ENCODE measurements at places on chromosomes 11 and 22. TPM values are rescaled to one million over a fixed set of nuclear protein-coding genes. Genes with fewer than 3 reads are reported as not detected.

- peak; percentile 34 for DNase-seq
These were observed 599 bp downstream of the NPTXR start for GRCh38 chr22:38843201-38843656.

DNA sequence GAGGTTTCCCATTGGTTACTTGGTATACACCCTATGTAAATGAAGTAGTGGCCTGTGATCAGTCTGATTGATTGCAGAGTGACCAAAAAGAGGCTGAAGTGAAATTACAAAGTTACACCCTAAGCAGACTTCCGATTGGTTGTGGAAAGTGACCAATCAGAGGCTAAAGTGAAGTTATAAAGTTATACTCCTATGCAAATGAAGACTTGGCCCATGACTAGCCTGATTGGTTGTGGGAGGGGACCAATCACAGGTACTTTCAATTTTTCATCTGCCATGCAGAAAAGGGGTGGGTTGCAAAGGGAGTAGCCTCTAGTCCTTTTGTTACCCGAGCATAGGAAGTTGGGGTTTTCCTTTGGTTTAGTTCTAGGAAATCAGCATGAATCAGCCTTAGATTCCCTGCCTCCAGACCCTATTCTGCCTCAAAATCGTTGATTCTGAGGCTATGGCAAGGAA is 18.1 kb upstream of the CSTF3 start:
- DNase-seq = no peak

GRCh38 chr11:85766721-85767161 is 44.2 kb downstream of the SYTL2 start:
- no peak for DNase-seq

GRCh38 chr11:72236083-72236697 is 7.8 kb downstream of the PHOX2A start:
- DNase-seq = no peak

DNA sequence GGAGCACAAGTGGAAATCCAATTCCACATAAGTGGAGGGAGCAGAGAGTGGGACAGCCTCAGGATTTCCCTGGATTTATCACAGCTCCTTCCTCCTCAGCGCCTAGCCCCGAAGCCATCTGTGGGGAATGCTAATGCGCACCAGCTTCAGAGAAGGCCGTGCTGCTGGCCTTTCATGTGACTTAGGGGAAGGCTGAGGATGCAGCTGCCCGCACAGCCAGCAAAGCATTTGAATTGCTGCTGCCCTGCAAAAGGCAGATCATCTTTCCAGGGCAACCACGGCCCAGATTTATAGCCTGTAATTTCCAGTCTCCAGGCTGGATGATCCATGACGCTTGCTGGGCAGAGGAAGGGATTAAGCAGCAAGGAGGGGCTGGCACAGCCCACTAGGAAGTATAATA is 29.9 kb downstream of the SYN3 start:
- DNase-seq = no peak

- DNase-seq = no peak
These were observed 8.4 kb upstream of the CTR9 start for GRCh38 chr11:10742460-10743208.

GRCh38 chr11:74070723-74071492 is 62.0 kb upstream of the UCP3 start:
- DNase-seq = no peak

DNA sequence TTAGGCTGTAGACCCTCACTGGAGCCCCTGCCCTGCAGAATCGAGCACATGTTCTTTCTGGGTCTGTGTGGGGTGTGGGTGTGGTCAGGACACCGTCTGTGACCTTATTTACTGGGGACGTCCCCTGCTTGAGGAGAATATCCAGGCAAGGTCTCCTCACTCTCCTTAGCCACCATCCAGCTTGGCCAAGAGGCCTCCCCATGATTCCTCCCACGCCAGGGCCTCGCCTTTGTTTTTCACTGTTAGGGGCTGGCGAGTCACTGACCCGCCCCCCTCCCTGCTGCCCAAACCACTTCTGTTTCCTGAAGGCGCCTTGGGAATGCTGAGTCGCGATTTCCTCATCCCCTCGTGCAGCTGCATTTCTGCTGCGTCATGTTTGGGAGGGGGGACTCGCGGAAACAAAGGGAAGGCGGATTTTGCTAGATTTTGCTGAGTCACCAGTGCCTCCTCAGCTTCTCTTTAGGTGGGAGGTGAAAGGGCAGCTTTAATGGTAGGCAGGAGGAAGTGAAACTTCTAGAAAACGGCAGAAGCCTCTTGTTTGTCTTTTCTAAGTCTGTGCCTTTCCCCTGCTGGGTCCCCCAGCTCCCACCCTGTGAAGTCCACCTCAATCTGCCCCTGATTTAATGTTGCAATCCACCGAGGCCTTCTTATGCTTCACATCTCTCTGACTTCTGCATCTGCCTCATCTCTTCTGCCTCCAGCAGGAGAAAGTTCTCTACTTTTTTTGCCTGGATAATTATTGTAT is 4.0 kb upstream of the HMOX1 start:
- peak; percentile 94 for DNase-seq

- no peak for DNase-seq
These were observed 43.8 kb downstream of the NECTIN1 start for GRCh38 chr11:119685111-119685746.

- DNase-seq = no peak
These were observed 375.3 kb downstream of the DYNC2H1 start for GRCh38 chr11:103484545-103484944.

- no peak for DNase-seq
These were observed 12.5 kb downstream of the MPZL3 start for GRCh38 chr11:118239509-118240205.

GRCh38 chr11:129012880-129013279 is 70.2 kb upstream of the TP53AIP1 start:
- DNase-seq = no peak

DNA sequence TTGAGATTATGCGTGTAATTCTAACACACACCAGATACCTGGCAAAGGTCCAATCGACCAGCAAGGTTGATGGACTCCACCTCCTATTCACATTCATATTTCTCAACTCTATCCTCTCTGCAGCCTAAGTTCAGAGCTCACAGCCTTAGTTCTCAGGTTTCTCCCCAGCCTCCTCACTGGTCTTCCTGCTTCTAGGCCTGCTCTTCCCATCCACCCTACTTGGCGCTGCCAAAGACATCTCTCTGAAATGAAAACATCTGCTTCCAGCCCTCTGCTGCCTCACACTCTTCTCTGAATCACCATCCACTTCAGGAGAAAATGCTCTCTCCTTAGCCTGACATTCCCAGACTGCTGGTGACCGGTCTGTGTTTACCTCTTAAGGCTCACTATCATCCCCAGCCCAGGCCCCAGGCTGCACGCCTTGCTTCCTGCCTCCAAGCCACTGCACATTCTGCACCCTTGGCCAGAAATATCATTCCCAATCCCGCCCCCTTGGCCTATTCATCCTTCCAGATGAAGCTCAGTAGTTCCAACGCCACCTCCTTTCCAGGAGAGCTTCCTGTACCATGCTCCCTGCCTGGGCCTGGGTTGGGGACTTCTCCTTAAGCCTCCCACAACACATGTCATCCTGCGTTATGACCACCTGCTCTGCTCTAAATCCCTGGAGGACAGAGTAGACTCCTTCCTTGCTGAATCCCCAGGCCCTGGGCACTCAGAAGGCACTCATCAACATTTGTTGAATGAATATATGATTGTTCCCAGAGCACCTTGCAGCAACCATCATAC is 3.5 kb downstream of the ARRB1 start:
- DNase-seq = no peak

DNA sequence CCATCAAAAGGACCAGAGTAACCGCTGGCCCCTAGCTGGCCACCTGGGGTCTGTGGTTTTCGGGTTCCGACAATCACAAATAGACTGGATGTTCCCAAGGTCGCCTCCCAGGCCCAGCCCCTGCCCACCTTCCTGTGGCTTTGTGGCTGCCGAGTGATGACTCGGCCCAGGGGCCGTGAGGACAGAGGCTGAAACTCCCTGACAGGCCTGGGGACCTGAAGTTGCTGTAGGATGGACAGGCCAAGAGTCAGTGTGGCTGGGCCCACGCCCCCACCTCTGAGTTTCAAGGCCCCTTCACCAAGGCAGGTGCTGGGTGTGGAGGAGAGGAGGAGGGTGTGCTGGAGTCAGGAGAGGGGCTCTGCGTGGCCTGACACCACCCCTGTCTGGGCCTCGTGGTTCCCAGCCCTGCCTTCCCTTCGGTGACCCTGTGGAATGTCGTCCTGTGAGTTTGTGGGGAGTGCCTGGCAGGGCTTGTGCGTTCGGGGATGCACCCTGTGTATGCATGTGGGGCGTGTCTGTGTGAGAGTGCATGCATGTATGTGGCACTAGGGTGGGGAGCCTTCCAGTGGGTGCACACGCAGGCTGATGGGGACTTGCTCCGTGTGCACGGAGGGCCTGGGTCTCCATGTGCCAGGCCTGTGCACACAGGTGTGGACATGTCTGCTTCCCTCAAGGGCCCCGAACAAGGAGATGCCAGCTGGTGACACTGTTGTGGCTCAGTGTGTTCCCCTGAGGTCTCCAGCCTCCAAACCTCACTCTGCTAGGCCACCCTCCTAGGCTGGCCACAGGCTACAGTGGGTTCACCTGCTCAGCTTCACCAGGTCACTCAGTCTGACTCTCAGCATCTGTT is 8.4 kb upstream of the MGAT3 start:
- DNase-seq = no peak

DNA sequence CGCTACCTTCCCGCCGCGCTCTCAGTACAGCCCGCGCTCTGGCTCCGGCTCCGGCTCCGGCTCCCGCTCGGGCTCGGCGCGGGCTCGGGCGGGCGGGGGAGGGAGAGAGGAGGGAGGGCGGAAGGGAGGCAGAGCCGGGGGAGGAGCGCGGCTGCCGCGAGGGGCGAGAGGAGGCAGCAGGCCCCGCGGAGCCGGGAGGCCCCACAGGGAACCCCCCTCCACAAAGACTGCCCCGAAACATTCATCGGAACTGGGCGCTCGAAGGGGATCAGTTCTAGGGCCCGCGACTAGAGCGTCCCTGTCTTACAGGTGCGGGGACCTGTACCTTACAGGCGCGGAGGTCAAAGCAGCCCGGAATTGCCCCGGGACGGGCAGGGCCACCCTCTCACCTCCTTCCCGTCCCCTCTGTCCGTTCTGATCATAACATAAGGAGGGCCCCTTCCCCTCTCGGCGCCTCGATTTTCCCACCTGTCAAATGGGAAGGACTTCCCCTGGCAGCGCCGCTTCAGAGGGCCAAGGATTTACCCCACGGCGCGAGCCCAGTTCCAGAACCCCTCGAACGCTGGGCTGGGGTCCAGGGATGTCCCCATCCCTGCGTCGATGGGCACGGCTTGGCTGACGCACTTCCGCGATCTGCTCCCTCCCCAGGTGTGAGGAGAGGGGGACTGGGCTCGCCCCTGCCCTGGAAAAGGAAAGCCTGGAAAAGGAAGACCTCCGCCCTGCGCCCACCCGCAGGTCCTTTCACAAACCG is at the start of gene SHISA8:
Gene SHISA8, minus strand, starts transcription at position 40 of the 751 bp plus-strand sequence. CDS start 407 bp downstream, outside the sequence.
- peak; percentile 53 for DNase-seq

GRCh38 chr11:37040921-37041320 is 442.9 kb upstream of the RAG2 start:
- DNase-seq = no peak

DNA sequence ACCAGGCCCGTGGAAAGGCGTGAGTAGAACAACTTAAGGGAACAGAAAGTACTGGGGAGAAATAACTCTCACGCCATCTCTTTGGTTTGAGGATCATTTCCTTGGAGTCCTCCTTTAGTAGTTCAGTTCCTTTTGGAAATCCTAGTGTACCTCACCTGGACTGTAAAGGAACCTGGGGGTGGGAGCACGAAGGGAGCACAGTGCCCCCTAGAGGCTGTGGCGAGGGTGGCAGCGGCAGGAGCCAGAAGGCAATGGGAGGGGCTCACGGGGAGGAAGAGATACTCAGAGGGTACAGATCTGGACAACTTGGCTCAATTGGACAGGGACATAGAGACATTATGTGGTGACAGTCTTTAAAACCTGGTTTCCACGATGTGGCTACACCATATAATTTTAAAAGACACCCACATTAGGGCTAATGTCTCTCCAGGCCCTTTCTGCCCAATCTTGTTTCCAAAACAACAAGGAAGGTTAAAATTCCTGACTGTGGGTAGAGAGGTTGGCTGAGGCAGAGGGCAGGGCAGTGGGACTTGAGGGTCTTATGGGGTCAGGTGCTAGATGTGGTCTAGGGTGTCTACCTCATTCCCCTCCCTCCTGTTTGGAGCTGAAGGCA is 87.0 kb downstream of the CSNK2A3 start:
- DNase-seq = peak; percentile 37

DNA sequence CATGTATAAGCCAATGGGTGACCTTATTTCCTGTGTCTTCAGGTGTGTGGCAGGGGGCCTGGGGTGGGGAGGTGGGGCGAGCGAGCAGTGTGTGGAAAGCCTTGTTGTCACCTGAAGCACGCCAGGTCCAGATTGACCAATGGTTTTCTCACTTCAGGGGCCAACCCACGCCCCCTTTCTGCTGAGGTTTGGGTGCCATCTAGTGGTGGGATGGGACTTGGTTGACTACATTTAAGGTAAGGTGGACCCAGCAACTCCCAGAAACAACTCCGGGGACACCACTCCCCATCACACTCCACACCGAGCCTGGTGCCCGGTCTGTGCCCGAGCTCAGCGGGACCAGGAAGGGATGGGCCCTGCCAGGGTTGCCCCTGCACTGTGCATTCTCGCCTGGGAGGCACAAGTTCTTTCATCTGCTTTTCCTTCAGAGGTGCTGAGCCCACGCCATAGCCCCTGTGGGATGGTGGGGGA is 40.0 kb downstream of the TPCN2 start:
- DNase-seq = peak; percentile 65

- DNase-seq = no peak
These were observed 234.1 kb downstream of the KIRREL3 start for GRCh38 chr11:126766440-126766839.

- peak; percentile 37 for DNase-seq
These were observed 55.0 kb upstream of the ANO3 start for GRCh38 chr11:26276798-26277424.

- no peak for DNase-seq
These were observed 97.9 kb upstream of the TENM4 start for GRCh38 chr11:79538775-79539174.

GRCh38 chr11:103078710-103079109 is 13.2 kb downstream of the DCUN1D5 start:
- DNase-seq = no peak

DNA sequence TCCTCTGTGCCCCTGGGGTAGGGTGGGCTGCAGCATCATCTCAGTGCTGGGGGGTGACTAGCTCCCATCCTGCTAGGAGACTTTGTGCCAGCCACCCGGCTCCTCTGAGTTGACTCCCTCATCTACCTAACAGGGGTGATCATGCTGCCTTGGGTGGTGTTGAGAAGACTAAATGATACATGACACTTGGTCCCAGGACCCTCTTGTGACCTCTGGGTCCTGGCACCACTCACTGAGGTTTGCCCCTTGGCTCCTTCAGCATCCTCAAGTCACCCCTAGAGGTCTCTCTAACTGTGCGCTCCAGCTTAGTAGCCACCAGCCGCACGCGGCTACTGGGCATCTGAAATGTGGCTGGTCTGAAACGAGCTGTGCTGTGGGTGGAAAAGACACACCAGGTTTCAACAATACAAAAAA is 72.1 kb downstream of the LRRC32 start:
- DNase-seq = no peak

HEPHL1 gene
- polyA plus RNA-seq = not detected

MYEOV gene
- 0.08 TPM for polyA plus RNA-seq

HBG1 gene
- polyA plus RNA-seq = not detected

PDE2A gene
- 24.1 TPM for polyA plus RNA-seq

ATP6V1E1 gene
- 333 TPM for polyA plus RNA-seq

AGBL2 gene
- 0.03 TPM for polyA plus RNA-seq

DEUP1 gene
- not detected for polyA plus RNA-seq

NPAS4 gene
- polyA plus RNA-seq = not detected

KCNQ1 gene
- 24.7 TPM for polyA plus RNA-seq
